ENCODE measurements at places on chromosomes 12 and 14.
A peak's percentile ranks its signal among the peaks of the same experiment; 100 is the strongest.

- DNase-seq: no peak
These were observed 15.7 kb downstream of the CLIP1 start for GRCh38 chr12:122406701-122407164.

DNA sequence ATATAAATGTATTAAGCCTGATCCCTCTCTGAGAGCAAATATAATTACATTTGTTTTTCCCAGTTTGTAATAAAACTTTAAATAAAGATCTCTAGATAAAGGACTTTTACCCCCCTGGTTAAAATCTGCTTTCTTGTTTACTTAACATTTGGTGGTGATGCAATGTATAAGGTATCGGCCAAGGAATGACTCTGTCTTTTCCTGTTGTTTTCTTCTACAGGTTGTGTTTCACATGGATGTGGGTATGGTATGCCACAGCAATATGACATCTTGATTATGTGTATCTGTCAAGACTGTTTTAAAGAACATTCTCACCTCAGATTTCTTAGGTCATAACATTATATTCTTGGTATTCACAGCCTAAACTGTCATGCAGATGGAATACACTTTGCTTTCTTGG lies 210.6 kb upstream of the NOVA1 start:
- DNase-seq: no peak

- peak; percentile 16 for DNase-seq
These were observed 1.0 kb downstream of the PCNX1 start for GRCh38 chr14:70907996-70908934.

DNA sequence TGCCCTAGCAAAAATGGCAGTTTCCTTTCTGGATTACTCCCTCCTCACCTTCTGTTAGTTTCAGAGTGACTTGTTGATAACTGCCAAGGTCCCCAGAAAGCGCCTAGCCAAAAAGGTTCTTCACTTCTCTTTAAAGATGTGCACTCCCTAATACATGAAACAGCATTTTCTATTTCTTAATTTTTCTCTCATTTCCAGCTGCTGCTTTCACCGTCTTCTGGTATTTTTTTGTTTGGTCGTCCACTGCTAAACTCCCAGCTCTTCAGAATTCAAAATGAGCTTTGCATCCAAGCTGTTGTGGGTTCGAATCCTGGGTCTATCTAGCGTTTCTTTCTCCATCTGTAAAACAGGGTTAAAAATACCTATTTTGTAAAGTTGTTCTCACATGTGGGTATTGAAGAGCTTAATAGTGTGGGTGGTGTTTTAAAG lies 397 bp upstream of the BORCS5 start:
- DNase-seq: no peak

GRCh38 chr14:106372870-106373652 lies 846.7 kb downstream of the TMEM121 start:
- peak; percentile 60 for DNase-seq

GRCh38 chr12:127761880-127762279 lies 505.1 kb upstream of the TMEM132C start:
- DNase-seq: no peak

GRCh38 chr14:89000007-89000942 lies 175.8 kb downstream of the TTC8 start:
- no peak for DNase-seq

DNA sequence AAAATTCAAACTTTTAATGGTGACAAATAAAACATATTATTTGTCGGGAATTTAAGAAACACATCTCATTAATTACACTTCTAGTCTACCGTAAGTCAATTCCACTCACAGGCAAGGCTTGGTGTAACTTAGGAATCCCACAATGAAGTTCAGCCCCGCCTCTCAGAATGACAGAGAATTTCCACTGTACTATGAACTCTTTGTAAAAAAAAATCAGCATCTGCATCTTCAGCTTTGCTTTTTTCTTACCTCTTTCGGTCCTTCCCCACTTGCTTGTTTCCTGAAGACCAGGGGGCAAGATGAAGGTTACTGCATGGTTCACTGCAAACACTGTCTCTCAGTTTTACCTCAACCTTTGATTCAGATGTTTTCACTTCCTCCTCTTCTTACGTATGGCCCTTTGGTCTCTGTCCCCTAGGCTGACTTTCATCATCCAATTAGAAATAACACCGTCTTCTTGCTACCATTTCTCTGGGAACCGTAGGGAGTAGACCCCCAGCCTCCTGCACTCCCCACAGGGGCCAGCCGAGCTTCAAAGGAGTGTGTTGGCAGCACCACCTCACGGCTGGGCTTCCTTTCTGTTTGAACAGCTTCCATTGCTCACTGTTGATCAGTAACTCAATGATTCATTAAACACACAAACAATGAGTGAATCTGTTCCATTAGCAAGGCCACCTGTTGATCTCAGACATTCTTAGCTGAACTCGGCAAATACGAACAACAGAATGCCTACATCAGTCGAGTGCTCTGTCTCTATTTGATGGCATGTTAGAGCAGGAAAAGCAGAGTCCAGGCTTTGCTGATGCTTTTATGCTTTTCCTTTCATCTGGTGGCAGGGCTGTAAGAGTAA lies 343.0 kb downstream of the BMP4 start:
- DNase-seq: no peak

GRCh38 chr12:87198181-87198580 lies 831.0 kb downstream of the C12orf50 start:
- no peak for DNase-seq

GRCh38 chr12:42502682-42503081 lies 86.9 kb downstream of the PRICKLE1 start:
- DNase-seq: no peak

GRCh38 chr14:64573109-64573508 lies 23.3 kb downstream of the PPP1R36 start:
- peak; percentile 81 for DNase-seq

GRCh38 chr14:32256576-32256975 lies 53.5 kb upstream of the RNU6-8 start:
- DNase-seq: no peak

GRCh38 chr12:92098594-92099380 lies 46.9 kb downstream of the BTG1 start:
- no peak for DNase-seq

GRCh38 chr14:100748403-100748802 lies 21.7 kb downstream of the DLK1 start:
- no peak for DNase-seq

GRCh38 chr12:89827592-89827991 lies 119.0 kb upstream of the ATP2B1 start:
- no peak for DNase-seq

- DNase-seq: no peak
These were observed 39.1 kb upstream of the INF2 start for GRCh38 chr14:104650057-104650980.

GRCh38 chr14:76328457-76329137 lies 47.3 kb upstream of the ESRRB start:
- no peak for DNase-seq

DNA sequence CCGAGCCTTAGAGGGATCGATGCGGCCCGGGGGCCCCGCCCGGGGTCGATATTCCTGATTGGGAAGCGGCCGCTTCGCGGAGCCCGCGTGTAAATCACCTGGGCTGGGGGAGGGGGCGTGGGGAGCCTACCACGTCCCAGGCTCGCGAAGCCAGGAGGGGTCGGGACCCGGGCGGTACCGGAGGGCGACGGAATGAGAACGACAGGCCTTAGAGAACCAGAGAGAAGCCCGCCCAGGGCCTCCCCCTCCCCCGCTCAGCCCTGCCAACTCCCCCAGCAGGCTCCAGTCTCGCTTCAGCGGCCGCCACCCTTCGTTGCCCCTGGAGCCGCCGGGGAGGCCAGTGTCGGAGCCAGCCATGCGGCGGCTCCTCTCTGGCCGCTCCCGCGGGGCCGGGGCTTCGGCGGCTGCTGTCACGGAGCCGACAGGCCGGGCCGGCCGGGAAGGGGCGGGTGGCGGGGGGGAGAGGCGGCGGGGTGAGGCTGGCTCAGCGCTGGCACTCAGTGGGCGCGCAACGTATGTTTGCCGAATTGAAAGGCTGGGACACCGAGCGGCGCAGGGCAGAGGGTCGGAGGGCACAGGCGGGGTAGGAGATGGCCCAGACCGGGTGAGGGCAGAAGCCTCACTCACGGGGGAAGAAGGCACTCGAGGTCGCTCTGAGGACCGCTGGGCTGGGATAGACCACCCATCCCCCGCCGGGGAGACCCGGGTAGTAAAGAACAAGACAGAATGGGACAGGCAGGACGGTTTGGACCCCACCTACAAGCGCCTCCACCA lies 1.4 kb upstream of the DNAJC22 start:
- DNase-seq: peak; percentile 68

DNA sequence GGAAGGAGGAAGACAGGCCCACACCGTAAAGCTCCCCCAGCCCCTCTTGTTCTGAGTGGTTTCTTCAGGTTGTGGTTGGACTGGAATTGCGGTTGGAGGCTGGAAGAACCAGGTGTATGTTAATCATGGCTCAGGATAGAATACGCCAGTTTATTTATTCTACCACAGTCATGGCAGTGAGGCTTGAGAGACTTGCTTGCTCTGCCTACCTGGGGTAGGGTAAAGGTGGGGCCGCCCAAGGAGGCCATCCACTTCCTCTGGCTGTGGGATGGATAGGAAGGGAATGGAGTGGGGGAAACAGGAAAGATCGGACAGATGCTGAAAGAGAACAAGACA lies 8.1 kb downstream of the SHMT2 start:
- peak; percentile 93 for DNase-seq

- no peak for DNase-seq
These were observed 16.5 kb downstream of the VASH1 start for GRCh38 chr14:76777721-76778120.

All from NCI-H526 treated with DMSO at 0.1 percent for 48 hours (cell line).